AML-193 (cell line): ENCODE measurements at places on chromosomes 7 and 10.

DNA sequence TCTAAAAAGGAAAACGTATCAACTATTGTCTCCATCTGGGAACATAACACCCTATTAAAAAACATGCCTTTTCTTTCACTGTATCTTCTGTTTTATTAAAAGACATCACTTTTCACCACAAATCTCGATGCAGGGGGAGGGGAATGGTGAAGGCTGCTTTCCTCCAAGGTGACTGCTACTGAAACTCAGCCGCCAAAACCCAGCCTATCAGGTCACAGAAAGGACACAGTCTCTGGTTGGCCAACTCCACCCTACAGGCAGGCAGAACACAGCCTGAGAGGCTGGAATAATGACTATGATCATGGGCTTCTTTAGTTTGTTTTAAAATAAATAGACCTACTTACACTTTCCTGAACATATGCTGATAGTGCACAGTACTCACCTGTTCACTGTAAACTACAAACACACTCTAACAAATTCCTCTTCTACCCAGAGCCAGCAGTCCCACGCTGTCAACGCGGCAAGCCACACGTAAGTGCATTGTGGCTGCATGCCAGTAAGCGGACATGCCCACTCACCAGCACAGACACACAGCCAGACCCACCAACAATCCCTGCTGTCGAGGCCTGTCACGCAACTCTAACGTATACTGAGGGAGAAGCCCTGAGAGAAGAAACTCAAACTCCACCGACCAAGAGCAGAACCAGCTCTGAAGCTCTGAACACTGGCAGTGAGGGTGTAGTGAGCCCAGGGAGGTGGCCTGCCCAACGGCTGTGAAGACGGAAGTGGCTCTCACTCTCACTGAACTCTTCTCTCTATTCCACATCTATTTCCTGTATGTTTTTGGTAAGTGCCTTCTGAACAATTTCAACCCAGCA is 41.8 kb downstream of the NCAPG2 start:
- DNase-seq: no peak

DNA sequence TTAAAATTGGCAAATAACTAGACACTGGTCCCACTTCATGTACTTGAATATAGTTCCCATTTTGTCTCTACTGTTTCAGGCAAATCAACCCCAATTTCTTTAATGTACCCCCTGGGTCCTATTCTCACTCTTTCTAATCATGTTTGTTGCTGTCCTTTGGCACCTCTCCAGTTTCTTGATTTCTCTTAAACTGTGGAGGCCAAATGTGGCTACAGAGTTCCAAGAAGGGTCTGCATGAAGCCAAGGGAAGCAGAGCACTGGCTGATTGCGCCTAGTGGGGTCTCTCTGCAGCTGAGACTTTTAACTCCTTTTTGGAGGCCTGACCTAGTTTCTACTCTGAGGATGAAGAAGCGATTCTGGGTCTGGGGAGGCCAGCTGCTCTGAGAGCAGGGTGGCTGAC is 6.7 kb upstream of the ADAM12 start:
- no peak for DNase-seq

DNA sequence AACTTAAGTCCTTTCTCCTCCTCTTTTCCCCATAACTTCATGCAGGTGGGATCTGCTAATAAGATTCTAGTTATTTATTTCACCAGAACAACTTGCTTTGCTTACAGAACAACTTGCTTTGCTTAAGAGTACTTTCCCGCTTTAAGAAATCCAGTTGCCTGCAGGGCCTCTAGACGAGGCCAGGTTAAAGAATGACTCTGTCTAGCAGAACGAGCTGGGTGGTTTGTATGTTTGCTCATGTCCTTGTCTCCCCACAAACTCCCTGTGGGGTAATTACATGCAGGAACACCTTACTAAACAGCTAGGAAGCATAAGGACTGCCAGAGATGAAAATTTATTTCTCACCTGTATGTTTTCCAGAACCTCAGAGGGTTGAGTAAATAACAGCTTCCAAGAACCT is 8.8 kb upstream of the FZD8 start:
- no peak for DNase-seq

DNA sequence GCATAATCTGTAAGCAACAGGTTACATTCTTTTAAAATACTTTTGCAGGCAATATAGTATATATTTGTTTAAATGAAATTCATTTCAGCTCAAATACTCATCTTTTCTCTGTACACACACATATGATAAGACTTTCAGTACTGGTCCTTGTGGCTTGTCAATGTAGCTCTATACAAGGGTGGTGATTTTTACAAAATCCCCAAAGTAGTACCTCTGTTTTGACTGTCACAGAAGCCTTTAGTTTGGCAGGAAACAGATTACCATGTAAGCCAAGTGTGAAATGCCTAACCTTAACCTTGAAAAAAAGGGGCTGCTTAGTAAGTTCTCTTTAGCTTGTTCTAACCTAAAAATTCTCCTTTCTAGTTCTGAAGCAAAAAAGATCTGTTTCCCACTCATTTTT is 87.9 kb downstream of the KCND2 start:
- DNase-seq: no peak

GRCh38 chr7:985915-986741 is 3.1 kb downstream of the CYP2W1 start:
- no peak for DNase-seq

DNA sequence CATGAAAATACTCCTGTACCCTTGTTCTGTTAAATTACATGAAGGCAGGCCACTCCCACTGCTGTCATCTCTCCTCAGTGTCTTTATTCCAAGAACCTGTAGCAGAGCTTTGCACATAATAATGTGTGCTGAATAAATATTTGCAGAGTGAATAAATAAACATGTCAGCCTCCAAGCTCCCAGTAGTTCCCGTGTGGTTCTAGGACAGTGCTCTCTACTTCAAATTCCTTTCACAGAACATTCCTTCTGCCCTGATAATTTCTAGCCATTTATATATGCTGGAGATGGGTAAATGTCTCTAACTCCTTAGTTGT is 20.3 kb upstream of the HYAL4 start:
- no peak for DNase-seq

GRCh38 chr10:31698181-31698830 is 230.3 kb downstream of the ARHGAP12 start:
- DNase-seq: no peak

DNA sequence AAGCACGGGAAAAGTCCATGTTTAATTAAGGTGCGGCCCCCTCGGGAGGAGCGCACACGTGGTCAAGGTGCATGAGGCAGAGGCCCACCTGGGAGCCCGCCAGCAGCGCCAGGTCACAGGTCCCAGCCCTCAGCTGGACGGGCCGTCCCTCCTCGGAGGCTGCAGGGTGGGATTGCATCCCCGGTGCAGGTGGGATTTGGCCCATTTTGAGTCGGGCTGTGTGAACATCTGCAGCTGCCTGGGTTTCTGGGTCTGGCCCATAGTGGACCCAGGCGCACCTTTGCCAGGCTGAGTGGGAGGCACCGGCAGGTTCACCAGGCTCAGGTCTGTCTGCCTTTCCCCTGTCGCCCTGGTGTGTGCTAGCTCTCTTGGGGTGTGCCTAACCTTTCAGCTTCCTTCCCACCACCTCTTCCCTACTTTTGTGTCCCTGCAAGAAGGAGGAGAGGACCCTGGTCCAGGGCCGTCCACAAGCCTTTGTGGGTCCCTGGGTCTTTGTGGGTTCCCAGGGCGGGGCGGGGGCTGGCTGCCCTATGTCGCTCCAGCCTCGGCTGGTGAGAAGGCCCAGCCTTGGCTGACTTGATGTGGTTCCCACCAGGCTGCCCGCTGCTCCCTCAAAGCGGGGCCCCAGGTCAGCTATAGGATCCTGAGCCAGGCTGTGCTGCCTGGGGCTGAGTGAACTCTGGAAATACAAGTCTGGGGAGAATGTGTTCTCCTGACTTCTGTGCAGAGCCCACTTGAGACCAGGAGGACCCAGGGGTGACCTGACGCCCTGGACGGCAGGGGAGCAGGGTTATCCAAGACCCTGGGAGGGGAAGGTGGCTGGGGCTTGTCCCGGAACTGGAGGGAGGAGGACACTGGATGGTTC is 186.7 kb upstream of the SHH start:
- DNase-seq: no peak

- no peak for DNase-seq
Measured at GRCh38 chr7:91285696-91286355, 21.6 kb downstream of the FZD1 start.

GRCh38 chr10:79254333-79255006 is 92.8 kb upstream of the PPIF start:
- no peak for DNase-seq

DNA sequence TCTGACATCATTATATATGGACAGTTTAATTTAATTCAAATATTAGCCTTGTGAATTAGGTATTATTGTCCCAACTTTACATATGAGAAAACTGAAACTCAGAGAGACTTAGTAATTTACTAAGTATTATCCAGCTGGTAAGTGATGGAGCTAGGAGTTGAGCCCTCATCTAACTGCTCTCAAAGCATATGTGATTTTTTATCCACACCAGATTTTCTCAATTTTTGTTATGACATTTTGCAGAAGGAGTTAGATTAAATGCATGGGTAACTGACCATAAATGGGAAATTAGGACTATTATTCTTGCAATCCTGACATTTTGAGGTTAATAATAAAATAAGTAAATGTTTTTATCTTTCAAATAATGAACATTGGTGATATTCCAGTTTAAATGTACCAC is 778.3 kb upstream of the SORCS1 start:
- DNase-seq: no peak

DNA sequence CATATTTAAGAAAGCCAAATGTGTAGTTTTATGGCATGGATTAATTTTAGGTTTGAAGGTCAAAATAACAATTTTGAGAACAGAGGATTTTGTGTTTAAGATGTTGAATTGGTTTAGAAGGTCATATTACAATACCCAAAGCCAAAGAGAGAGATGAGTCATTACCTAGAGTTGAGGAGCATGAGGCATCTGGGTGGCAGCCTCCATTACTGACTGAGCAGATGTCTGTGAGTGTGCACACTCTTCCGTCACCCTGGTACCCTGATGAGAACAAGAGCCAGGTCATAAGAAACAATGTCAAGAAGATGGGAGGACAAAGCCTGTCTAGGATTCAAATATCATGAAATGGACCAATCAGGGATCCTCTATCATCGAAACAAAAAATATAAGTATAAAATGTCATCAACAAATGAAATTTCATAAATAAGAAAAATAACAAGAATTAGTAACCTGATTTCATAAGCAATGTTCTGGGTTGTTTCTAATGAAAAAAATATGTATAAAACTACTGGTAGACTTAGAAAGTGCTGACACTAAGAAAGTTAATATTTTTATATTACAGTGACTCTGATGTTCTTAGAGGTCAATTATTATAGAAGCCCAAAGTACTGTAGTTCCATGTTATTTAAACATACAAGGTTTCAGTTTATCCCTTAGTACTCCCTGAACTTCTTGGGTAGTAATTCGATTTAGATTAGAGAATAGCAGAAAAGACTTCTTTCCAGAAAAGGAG is 20.0 kb downstream of the CUBN start:
- DNase-seq: no peak

- no peak for DNase-seq
Measured at GRCh38 chr7:134016223-134016941, 110.8 kb upstream of the LRGUK start.

DNA sequence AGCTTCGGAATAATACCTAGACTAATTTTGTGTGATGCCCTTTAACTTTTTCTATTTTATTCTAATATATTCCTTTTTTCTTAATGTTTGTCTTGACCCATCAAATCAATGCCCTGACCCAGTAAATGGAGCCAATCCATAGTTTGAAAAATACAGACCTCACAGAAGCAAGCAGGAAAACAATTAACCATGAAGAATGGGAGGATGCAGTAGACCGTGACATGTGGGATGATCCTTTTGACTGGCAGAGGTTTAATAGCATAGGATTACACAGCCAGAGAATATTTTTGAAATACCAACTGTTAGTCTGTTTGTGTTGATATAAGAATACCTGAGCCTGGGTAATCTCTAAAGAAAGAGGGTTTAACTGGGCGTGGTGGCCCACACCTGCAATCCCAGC is 142.6 kb upstream of the NEBL start:
- no peak for DNase-seq

DNA sequence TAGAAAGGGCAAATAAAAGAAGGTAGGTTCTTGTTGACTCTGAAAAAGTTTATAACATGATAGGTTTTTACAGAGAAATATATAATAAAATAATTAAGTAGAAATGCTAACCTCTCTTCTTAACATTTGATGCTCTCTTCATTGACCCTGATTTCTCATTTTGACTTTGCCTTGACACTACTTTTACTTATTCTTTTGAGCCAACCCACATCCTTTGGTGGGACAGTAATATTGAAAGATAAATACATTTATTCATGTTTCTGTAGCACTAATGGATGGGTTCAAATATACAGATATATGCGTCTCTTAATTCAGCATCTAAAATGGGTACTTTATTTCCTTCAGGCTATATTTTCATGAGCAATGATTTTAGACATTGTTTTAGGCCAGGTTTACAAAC is 34.4 kb downstream of the DDC start:
- no peak for DNase-seq

- DNase-seq: peak; percentile 63
Measured at GRCh38 chr7:77276120-77276519, 76.5 kb upstream of the FGL2 start.

GRCh38 chr10:90579602-90580242 is 278.1 kb downstream of the HTR7 start:
- DNase-seq: no peak

DNA sequence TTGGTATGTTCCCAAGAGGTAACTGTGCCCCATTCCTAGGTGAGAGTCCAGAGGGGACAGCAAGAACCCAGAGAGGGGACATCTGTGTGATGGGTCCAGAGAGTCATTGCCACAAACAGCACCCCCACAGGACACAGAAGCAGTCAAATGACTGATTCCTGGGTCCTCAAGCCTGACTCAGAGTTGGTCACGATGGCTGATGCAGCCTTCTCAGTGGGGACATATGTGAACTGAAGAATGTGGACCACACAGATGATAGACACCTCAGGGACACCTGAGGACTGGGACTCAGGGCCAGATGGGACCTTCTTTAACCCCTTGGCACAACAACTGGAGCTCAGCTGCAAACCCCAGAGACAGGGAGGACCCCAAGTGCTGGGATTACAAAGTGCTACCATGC is 96.5 kb downstream of the STRA8 start:
- DNase-seq: no peak

- no peak for DNase-seq
Measured at GRCh38 chr7:149252378-149252777, 9.6 kb upstream of the ZNF783 start.

- no peak for DNase-seq
Measured at GRCh38 chr7:32879460-32879859, 12.1 kb downstream of the KBTBD2 start.
